Stimulated activated CD4-positive, alpha-beta T cell treated with anti-CD3 and anti-CD28 coated beads, Interleukin-1b, Interleukin-23, amount 100 ng/mL, for 1 hour (primary cell): ENCODE measurements at places on chromosomes 5 and 9.

- DNase-seq: no peak
Observed at GRCh38 chr5:96641368-96642280, 20.6 kb upstream of the CAST start.

DNA sequence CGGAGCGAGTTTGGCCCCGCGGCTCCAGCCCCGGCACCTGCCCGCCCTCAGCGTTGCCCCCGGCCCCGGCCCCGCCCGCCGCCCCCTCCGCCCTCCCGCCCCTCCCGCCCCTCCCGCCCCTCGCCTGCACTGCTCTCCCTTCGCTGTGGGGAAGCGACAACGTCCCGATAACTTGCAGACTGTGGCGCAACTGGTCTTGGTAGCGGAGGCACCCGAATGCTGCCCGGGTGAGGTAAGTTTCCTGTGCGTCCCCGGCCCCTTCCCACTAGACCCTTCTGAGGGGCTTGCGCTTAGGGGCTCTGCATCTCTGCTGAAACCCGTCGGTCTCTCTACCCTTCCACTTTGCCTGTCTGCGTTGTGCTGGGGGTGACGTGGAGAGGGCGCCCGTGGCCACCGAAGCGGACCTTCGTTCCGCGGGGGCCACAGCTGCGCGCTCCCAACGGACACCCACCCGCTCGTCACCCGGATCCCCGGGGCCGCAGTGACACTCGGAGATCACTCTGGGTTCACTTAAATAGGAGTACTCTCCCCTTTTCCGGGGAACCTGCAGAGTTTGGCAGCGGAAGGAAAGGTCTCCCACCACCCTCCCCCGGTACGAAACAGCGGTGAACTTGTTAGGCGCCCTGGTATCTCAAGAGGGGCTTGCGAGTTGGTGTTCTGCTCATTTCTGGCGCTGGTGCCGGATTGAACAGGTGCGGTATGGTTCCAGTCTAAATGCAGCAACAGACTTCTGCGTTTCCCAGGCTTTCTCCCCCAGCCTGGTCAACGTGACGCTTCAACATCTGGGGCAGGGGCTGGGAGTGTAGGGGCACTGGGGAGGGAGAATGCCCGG, 707 bp downstream of the PIP5K1B start:
- no peak for DNase-seq

- no peak for DNase-seq
Observed at GRCh38 chr9:81724242-81724889, 35.0 kb upstream of the TLE1 start.

DNA sequence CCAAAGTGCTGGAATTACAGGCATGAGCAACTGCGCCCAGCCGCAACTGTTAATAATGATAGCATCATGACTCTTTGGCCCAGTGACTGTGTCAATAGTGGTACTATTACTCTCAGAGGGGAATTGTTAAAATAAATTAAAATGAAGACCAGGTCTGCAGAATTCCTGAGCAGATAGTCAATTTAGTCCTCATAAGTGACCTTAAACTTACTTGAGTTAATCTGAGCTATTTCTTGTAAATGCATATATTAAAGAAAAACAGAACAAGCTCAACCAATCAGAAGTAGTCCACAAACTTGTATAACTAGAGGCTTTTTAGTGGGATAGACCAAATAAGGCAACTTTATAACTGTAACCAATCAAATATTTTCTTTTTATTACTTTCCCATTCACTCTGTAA, 1.7 kb upstream of the RECK start:
- DNase-seq: no peak

DNA sequence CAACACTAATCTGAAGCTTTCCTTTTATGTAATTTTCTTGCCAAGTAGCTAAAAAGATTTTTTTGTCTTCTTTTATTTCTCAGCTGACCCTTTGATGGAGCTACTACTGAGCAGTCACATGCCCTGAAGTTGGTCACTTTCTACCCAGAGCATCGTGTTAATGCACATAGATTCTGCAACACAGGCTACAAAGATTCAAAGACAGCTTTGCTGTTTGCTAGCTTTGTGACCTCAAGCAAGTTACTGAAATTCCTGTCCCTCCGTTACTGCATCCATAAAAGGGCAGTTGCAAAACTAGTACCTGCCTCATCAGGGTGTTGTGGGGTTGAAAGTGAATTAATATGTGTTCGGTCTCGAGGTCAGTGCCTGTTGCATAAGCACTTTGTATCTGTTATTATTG, 179.9 kb downstream of the GAS1 start:
- no peak for DNase-seq

DNA sequence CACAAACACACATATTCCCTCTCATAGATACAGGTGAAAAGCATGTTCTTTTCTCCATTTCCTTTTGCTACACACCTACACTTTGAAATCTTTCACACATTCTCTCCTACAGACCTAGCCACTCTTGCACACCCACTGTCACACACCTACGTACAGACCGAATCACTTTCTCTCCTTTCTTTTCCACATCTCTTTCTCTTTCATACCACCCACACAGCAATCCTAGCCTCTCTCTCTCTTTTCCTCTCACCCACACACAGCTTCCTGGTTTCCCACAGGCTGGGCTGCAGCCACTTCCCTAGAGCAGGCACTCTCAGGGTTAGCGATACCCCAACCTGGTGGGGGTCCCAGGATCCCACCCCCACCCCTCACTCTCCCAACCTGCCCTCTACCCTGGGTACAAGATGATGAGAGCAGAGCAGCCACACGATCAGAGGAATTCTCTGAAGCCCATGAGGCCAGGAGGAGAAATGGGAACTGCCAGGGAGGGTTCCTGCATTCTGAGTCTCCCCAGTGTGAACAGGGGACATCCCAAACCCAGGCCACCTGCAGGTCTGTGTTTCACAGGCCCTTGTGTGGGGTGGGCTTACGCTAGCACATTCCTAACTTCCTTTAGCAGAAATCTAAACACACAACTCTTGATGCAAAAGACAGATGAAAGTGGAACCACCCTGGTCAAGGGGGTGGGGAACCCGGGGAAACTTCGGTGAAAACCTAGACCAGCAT, 17.1 kb upstream of the SYNPO start:
- no peak for DNase-seq

- no peak for DNase-seq
Observed at GRCh38 chr9:81653240-81653639, 36.1 kb downstream of the TLE1 start.

DNA sequence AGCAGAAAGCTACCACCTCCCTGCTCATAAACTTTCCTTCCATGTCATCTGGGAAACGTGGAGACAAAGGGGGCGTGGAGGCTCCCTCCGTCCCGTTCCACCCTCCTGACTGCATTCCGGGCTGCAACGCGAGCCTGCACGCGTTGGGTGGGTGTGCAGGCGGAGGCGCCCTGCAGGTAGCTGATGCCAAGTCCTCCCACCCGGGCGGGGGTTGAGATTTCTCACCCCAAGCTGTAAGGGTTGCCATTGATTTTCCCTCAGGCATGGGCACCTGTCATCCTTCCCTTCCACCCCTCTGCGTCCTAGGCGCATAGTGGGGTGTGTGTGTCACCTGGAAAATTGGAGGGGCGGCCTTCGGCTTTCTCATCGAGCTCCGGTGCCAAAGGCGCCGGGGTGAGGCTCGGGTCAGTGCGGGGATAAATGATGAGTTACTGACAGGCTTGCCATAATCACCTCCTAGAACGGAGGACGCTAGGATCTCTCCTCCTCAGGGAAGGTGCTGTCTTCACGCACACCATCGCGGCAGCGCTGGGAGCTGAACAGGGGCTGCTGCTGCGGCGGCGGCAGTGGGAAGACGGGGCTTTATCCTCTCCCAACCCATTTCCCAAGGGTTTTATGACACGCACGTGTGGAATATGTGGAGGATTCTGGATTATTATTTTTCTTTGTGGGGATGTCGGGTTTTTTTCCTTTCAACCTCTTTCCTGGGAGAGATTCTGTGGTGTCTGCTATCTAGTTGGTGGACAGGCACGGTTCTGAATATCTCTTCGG, 973 bp downstream of the PLPPR1 start:
- DNase-seq: no peak

DNA sequence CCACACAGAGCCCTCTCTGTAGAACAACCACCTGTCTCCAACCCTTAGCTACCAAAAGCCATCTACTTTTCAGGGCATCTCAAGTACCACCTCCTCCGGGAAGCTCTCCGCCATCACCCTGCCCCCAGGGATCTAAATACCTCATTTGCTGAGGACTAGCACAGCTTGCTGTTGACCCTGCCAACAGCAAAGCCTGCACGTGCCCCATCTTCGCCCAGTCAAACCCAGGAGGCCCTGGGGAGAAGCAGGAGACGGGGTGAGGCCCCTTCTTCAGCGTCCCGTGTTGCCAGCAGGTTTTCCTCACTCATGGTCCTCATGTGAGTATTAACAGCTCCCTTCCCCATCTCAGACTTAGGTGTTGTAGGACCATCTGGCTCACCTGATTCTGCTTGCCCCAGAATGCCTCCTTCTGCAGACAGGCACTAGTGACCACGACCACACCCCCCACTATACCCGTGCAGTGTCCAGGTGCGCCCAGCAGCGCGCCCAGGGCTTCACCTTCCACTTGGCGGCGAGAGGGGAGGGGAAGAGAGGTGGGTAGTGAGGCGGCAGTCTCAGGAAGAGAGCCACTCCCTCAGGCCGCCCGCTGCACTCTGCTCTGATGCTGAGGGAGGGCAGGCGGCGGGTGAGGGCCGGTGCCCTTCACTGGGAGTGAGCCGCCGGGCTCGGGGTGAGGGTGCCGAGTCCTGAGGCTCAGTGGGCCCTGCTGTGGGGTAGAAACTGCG, 11.1 kb downstream of the VAV2 start:
- DNase-seq: no peak

DNA sequence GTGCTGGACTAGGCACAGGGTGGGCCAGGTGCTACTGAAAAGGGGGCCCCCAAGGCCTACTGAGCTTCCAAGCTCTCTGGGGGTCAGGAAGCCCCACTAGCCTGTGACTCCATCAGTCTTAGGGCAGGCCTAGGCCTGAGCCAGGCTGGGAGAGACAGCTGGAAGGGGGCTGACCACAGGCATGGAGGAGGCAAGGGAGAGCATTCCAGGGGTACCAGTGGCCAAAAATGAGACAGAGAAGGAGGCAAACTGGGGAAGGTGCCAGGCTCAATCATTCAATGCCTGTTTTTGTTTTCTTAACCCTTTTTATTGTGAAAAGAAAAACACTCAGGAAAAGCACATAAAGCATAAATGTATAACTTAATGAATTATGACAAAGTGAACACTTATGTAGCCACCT, 26.2 kb upstream of the TCF7 start:
- DNase-seq: no peak

DNA sequence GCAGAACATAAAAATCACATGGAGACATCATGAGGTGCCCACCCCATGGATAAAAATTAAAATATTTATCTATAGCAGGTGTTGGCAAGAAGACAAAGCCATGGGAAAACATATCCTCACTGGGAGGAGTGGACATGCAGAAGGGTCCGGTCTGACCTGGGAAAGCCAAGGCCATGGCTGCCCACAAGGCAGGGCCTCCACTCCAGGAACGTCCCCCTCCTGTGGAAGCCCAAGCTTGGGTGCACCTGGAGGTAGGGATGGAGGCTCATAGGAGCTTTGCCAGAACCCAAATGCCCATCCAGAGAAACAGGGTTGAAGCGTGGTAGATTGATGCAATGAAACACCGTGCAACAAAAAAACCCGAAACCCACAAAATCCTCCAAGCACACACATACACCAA, 81.4 kb upstream of the COL5A1 start:
- no peak for DNase-seq

DNA sequence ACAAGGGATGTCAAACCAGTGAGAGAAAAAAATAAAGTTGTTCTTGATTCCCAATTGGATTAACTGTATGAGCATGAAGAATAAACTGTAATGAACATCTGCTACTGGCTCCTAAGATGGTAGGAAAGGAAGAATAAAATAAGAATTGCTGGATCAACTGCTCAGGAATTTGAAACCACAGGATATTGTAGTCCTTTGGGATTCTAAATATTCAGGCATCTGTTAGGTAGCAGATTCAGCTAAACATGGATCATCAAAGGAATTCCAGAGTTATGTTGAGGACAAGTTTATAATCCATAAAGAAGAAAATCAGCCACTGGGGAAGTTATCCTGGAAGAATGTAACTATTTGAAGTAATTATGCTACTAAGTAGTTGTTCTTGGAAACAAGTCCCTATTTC, 65.8 kb downstream of the ISL1 start:
- DNase-seq: no peak

DNA sequence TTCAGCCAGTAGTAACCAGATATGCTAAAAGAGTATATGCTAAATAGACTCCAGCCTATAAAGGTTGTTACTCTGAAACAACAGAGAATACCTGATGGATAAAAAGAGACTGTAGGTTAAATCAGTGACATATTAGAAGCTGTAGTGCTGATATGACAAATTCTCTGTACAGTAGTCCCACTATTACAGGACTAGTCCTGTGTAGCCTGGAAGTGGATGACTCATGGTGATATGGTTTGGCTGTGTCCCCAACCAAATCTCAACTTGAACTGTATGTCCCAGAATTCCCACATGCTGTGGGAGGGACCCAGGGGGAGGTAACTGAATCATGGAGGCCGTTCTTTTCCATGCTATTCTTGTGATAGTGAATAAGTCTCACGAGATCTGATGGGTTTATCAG, 276.2 kb upstream of the POU5F2 start:
- no peak for DNase-seq

DNA sequence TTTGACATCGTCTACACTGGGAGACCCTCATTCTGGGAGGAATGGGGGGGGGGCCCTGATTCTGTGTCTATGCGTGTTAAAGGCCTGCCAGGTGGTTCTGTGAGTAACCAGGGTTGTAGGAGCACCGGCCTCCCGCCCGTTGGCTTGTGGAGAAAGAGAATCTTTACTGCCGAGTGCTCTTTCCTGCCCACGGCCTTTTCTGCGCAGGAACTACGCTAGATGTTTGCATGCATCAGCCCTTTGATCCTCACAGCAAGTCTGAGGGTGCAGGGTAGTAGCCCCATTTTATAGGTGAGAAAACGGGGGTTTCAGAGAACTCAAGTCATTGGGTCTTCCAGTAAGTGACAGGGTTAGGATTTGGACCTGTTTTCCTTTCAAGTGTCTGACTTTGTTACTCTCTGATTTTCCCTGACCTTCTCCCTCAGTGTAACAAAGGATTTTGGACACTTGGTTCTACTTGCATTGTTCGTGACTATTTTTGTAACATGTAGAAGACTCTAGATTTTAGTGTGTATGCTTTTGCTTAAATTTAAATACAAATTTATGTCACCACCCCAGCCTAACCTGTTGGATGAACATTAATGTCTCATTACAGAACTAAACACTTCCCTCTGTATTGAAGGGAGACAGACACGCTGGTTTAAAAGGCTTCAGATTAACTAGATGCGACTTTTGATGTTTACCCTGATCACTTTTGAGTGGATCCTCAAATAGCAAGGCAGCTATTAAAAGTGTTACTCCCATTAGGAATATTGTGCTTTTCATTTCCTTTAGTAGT, 22.0 kb downstream of the MAST4 start:
- DNase-seq: no peak

- DNase-seq: no peak
Observed at GRCh38 chr9:107675351-107676259, 186.0 kb upstream of the KLF4 start.

DNA sequence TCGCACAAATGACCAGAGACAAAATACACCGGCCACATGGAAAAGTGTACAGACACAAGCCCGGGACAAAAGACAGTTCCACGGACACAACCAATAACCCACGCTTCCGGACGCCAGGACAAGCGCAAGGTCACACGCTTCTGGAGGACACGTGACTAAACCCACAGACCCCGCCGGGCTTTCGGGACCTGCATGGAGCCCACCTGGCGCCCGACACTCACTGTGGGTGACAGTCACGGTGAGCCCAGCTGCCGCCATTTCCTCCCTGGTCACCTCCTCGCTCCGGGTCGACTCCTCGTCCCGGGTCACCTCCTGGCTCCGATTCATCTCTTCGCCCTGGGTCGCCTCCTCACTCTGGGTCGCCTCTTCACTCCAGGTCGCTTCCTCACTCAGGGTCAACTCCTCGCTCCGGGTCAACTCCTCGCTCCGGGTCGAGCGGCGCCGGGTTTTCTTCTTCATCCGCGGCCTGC, 470 bp downstream of the BAG1 start:
- DNase-seq: no peak
